ENCODE measurements at places on chromosomes 7 and 10.

GRCh38 chr10:43899224-43899959 lies 250.7 kb upstream of the ZNF32 start:
- DNase-seq, result no peak

- no peak for DNase-seq
Measured at GRCh38 chr7:98366562-98366938, 34.3 kb downstream of the BAIAP2L1 start.

DNA sequence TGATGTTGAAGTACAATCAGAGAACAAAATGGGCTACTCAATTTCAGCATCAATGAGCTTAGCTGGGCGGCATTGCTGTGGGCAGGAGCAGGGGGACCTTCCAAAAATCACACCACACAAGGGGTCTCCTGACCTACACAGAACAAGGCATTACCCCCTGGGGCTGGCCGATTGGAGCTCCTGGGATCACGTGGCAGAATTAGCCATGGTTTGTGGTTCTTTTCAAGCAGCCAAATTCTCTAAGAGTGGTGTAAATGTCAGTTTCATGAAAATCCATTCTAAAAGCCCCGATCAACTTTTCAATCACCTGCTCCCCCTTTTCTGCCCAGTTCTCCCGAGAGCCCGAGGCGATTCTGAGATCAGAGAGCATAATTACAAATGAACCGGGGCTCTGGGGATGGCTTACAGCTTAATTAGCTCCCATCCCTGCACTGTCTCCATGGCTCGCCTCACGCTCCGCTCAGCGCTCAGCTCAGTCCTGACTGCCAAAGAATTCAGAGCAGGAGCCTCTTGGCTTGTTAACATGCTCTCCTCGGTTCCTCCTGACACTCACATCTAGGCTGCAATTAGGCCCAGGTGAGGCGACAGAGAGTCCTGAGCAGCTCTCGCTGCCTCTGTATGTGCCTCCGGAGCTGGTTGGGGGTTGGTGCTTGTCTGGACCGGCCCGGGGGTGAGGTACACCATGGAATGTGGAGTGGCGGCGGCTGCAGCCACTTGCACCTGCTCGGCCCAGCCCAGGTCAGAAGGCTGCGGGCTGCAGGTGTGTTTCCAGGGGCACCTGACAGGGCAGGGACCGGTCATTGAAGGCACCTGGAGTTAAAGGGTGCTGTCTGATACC lies 111.8 kb downstream of the WDR11 start:
- DNase-seq, result no peak

DNA sequence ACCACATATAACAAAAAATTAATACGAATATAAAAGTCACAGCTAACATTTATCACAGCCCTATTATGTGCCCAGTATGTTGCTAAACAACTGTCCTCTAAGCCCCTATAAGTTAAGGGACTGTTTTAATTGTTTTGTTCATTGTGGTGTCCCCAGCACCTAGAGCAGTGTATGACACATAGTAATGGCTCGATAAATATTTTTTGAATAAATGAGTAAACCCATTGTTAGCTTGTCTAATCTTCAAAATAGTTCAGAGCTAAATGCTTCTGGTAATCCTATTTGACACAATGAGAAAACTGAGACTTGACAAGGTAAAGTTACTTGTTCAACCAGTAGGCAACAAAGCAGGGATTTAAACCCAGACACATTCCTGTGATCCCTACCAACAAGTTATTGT lies 78.4 kb upstream of the NEUROD6 start:
- no peak for DNase-seq

GRCh38 chr7:139589474-139589873 lies 66.0 kb downstream of the CLEC2L start:
- no peak for DNase-seq

DNA sequence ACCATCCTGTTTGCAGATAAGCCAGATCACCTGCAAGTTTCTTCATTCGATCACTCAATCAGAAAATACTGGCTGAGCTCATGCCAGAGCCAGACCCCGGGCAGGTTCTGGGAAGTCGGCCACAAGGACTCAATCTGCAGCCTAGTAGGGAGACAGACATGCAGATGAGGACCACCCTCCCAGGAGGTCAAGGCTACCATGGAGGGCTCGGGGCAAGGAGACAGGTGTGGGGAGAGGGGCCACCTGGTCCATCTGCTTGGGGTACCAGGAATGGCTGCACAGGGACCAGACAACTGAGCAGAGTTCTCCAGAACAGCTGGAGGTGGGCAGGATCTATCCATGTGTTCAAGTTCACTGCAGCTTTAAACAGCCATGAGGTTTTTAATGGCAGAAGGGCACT lies 16.8 kb upstream of the CPXM2 start:
- DNase-seq, result no peak

- DNase-seq, result no peak
Measured at GRCh38 chr10:86655173-86655540, 810 bp downstream of the OPN4 start.

DNA sequence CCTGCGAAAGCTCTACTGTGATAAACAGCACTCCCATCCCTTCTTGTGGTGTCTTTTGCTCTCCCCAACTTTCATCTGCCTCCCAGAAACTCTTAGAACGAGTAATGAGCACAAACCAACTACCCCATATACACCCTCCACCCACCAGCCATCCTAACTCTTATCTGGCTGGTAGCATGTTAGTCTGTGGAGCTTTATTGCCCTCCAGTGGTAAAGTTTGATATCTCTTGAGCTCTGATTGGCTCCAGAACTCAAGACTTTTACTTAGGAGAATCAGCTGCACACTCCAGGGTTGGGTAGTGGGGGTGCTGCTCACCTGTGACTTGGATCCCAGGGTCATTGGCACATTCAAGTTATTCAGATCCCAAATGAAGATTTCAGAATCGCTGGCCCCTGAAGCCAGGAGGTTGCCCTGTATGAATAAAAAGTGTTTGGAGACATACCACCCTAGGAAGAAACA lies 10.9 kb downstream of the SEC31B start:
- peak; percentile 78 for DNase-seq

GRCh38 chr7:30918676-30919075 lies 7.0 kb downstream of the AQP1 start:
- no peak for DNase-seq

Data from CD4-positive, alpha-beta T cell treated with Interleukin-12 subunit alpha and Interleukin-12 subunit beta, for 1 hour (primary cell).